Liver (tissue), 10 donors: ENCODE measurements at places on chromosomes 7 and 10.

GRCh38 chr7:114806590-114807162, 115.2 kb upstream of the MDFIC start:
- no peak for DNase-seq

DNA sequence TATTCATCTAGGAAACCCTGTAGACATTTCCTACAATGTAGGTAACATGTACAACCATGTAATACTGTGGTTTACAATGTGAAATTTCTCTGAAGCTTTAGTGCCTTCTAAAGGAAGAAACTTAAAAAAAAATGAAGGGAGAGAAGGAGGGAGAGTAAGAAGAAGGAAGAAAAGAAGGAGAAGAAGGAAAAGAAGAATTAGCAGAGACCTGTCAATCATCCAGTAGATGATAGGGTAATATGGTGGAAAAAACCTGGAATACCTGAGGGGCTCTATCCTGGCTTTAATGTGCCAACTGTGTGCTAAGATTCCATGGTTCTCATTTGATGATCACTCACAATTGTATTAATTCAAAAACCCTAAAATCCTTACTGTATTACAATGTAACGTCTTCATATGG, 2.6 kb upstream of the LRRN3 start:
- DNase-seq, result no peak

GRCh38 chr7:143884969-143885559, 16.9 kb downstream of the TCAF1 start:
- DNase-seq, result no peak

DNA sequence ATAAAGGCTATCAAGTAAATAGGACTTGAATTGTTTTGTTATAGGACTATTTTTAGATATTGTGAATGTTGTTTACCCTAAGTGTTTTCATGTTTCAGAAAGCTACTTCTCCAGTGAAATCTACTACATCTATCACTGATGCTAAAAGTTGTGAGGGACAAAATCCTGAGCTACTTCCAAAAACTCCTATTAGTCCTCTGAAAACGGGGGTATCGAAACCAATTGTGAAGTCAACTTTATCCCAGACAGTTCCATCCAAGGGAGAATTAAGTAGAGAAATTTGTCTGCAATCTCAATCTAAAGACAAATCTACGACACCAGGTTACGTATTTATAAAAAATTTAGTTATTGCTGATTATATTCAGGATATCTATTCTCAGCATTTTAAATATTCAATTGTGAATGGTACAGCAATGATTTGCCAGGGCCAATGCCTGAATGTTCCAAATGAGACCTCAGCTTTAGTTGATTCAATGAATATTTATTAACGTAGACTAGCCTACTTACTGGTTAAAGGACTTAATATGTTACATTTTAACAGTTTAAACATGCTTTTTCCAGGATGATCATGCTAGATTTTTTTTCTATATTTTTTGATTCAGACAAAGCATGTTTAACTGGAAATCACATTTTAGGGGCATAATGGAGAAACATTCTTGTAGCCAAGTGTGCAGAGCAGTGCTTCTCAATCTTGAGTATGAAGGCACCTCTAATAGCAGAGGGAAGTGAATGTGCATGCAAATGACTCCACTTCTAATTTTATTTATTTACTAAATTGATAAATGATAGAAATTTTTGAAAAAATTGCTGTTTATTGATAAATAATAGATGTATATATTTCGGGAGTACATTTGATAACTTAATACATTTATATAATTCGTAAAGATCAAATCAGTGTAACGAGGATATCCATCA, 18.2 kb downstream of the ANLN start:
- no peak for DNase-seq

DNA sequence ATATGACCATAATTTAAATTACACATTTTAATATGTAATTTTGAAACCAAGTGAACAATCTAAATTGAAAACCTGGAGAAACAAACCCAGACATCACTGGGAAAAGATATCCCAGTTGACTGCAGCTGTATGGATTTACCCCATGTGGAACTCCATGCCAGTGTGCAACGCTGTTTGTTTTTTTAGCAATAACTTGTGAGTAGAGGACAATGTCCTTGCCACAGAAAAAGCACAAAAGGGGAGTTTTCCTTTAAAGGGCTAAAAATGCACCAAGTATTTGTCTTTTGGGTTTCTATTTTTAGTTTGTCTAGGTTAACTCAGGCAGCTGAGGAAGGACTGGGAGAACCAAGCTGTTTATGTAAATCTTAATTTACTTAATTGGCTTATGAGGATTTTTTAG, 15.1 kb upstream of the COL17A1 start:
- no peak for DNase-seq

GRCh38 chr7:55515569-55516279, 56.6 kb downstream of the VOPP1 start:
- DNase-seq, result no peak

DNA sequence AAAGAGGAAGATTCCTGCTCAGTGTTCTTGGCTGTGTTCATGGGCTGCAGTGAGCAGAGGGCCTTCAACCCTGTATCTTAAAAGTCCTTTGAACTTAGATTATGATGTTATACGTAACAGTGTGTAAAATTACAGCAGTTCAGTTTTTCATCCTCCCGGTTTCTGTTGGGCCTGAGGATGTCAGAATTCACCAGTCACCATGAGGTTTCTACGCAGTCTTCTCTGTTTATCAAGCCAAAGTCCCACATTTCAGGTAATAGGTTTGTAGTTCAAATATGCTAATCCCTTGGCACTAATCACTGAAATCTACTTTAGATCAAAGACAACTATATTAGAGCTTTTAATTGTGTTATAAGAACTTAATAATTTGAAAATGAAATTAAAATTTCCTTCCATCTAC, 24.9 kb downstream of the PLEKHA8 start:
- no peak for DNase-seq

DNA sequence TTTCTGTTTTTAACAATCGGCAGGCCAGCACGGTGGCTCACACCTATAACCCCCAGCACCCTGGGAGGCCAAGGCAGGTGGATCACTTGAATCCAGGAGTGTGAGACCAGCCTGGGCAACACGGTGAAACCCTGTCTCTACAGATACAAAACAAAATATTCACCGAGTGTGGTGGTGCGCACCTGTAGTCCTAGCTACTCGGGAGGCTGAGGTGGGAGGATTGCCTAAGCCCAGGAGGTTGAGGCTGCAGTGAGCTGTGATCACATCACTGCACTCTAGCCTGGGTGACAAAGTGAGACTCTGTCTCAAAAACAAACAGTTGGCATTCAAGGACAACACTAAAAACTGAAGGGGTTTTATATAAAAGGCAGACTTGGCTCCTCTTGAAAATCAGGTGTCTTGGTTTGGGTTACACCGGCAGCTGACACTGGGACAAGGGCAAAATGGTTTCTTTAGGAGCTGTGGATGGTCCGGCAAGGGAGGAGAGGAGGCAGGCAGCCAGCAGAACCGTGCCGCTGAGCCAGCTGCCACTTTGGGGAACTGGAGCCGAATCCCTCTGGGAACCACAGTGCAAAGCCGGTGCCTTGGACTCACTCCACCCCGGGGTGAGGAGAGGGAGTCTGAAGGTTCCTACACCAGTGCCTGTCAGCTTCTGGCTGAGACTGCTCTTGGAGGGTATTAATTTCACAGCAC, 52.6 kb downstream of the CHST3 start:
- no peak for DNase-seq

- DNase-seq, result no peak
Measured at GRCh38 chr10:106078895-106079576, 1085.5 kb downstream of the SORCS1 start.

- no peak for DNase-seq
Measured at GRCh38 chr7:45066409-45066808, 22.4 kb downstream of the NACAD start.

DNA sequence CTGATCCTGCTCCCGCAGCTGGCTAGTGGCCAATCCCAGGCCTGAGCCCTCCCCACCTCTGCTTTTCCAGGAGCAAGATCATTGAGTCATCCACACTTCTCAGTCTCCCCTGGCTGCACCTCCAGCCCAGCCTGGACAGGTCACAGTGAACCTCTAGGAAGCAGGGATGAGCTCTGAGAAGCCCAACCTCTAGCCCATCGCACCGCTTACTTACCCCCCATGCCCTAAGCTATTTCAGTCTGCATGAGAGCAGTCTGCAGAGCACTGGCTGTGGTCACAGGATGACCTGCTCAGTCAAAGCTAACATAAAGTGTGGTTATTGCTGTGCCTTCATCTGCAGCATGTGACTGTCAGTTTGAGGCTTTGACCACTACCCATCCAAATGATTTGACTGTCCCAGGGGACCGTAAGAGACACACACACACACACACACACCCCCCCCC, 129.2 kb downstream of the SORBS1 start:
- no peak for DNase-seq

DNA sequence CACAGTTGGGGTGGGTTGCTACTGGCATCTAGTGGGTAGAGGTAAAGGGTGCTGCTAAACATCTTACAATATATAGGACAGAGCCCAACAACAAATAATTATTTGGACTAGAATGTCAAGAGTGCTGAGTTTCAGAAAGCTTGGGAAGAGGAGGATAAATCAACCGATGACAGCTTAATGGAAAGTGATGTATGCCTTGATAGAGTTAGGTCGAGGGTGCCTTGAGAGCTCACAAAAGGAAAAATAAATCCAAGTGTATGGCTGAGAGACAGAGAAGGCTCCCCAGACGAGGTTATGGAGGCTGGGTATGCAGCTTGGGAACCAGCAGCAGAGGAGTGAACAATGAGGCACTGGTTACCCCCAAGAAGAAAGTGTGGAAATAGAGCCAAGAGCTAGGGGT, 211.1 kb downstream of the HDAC9 start:
- DNase-seq, result no peak

- peak; percentile 67 for DNase-seq
Measured at GRCh38 chr7:117014673-117015133, 61.4 kb downstream of the ST7 start.

- no peak for DNase-seq
Measured at GRCh38 chr10:62011558-62011957, 110.1 kb downstream of the ARID5B start.

DNA sequence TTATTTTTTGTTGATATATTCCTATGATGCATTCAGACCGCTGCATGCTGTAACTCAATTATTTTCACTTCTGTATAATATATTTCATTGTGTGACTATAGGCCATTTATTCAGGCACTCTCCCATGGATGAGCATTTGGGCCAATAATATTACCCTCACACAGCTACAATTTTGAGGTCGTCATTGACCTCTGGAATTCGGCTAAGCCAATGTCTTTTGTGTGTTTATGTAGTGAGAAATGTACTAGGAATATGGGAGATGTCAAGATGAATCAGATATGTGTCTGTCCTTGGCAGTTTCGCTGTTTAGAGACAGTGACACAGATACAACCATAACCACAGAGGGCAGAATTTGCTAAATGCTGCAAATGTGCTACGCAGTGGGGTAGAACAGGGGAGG, 474.2 kb downstream of the ADRA2A start:
- no peak for DNase-seq
